ENCODE measurements at places on chromosomes 2 and 18.

GRCh38 chr2:157789256-157789655 lies 86.9 kb downstream of the ACVR1 start:
- DNase-seq, result no peak

GRCh38 chr2:152349416-152349815 lies 14.4 kb downstream of the FMNL2 start:
- DNase-seq, result no peak

- DNase-seq, result no peak
Measured at GRCh38 chr18:58838165-58838860, 26.4 kb upstream of the ZNF532 start.

- no peak for DNase-seq
Measured at GRCh38 chr18:41966943-41967342, 11.9 kb downstream of the PIK3C3 start.

- DNase-seq, result no peak
Measured at GRCh38 chr2:103346780-103347179, 584.9 kb downstream of the TMEM182 start.

DNA sequence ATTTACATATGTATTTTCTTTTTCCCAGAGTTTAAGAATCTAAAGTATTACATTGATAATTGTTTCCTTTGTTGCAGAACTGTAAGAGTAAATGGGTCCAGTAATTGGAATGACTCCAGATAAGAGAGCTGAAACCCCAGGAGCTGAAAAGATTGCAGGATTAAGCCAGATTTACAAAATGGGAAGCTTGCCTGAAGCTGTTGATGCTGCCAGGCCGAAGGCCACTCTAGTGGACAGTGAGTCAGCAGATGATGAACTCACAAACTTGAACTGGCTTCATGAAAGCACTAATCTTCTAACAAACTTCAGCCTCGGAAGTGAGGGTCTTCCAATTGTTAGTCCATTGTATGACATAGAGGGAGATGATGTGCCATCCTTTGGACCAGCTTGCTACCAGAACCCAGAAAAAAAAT lies 183.8 kb upstream of the STON1 start:
- no peak for DNase-seq

DNA sequence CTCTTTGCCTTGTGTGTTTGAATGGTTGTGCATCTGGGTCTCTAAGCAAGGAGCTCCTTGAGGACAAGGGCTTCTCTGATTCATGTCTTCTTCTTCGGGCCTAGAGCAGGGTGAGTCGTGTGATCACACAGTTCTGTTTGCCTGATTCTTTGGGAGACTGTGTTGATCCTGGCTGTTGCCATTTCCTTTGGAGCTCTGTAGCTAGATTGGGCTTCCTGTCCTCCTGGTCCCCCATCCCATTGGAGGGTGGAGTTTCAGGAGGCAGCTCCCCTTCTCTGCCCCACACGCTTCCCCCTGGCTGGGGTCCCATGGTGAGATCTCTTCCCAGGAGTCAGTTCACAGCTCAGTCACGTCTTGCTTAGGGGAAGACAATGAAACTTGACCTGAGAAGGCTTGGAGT lies 92.8 kb downstream of the TRIB2 start:
- no peak for DNase-seq

- peak; percentile 66 for DNase-seq
Measured at GRCh38 chr2:88671786-88672427, 19.6 kb upstream of the RPIA start.

GRCh38 chr18:63119647-63120046 lies 199.9 kb downstream of the BCL2 start:
- DNase-seq, result no peak

GRCh38 chr2:29014811-29015421 lies 33.8 kb downstream of the TOGARAM2 start:
- DNase-seq, result no peak

DNA sequence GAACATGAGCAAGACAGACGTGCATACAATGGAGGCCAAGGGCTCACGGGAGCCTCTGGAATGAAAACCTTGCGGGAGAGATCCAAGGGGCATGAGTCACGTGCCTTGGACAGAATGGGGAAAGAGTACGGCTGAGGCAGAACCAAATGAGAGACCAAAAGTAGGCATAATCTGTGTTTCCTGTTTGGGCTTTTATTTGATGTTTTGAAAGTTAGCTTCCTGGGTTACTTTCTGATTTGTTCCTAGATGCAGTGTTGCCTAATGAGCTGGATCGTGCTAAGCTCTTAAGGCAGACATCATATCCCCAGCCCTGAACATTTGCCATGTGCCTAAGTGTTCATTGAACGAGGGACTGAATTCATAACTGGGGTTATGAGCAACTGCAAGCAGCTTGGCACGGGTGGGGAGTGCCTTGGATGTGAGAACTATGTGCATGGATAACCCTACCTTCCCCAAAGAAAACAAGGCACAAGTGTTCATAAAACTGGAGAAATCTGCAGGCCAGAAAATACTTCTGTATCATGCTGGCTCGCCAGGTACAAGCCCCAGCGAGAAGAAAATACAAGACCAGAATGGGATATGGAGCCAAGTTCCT lies 60.3 kb upstream of the RPL31 start:
- DNase-seq, result no peak

GRCh38 chr2:101971836-101972235 lies 19.9 kb upstream of the IL1R2 start:
- no peak for DNase-seq

GRCh38 chr18:64720781-64721464 lies 572.0 kb upstream of the LINC00305 start:
- no peak for DNase-seq

- DNase-seq, result peak; percentile 78
Measured at GRCh38 chr2:241489733-241490680, 18.4 kb downstream of the STK25 start.

- DNase-seq, result no peak
Measured at GRCh38 chr18:62605685-62606084, 82.9 kb downstream of the ZCCHC2 start.

DNA sequence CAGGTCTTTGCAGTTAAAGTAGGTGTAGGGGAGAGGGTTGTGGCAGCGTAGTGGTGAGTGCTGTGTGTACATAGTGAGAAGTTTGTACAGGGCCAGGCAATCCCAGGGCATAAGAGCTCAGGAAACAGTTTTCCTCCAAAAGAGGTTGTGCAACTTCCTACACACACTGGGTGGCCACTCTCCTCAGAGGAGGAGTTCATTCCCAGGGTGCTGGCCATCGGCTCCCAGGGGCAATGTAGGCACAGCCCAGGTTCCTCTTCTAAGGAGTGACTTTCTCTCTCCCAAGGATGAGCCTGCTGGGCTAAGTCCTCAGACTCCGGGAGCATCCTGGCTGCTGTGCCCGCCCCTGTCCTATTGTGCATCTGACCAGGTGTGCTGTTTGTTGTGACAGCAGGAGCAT lies 3.0 kb downstream of the ACOXL start:
- no peak for DNase-seq

GRCh38 chr18:3885209-3885792 lies 435.3 kb downstream of the TGIF1 start:
- DNase-seq, result no peak

GRCh38 chr2:186460465-186460864 lies 25.6 kb upstream of the ZC3H15 start:
- DNase-seq, result no peak

GRCh38 chr2:20050646-20051531 lies 539 bp downstream of the LAPTM4A start:
- DNase-seq, result peak; percentile 65

- peak; percentile 42 for DNase-seq
Measured at GRCh38 chr2:112941753-112942653, 31.0 kb downstream of the IL37 start.

DNA sequence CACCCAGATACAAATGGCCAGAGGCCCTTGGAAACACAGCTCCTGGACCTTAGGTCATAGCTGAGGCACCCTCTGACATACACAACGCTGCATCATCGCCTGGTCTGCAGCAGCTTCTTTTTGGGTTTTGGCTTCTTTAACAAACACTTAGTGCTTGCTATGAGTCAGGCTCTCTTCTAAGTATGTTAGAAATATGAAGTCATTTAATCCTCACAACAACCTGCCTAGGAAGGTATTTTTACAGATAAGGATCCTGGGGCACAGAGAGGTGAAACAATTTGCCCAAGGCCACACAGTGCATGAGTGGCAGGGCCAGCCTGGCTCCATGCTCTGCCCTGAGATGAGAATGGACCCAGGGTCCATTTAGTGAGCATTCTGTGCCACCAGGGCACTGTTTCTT lies 96.6 kb downstream of the TMEM17 start:
- DNase-seq, result no peak

DNA sequence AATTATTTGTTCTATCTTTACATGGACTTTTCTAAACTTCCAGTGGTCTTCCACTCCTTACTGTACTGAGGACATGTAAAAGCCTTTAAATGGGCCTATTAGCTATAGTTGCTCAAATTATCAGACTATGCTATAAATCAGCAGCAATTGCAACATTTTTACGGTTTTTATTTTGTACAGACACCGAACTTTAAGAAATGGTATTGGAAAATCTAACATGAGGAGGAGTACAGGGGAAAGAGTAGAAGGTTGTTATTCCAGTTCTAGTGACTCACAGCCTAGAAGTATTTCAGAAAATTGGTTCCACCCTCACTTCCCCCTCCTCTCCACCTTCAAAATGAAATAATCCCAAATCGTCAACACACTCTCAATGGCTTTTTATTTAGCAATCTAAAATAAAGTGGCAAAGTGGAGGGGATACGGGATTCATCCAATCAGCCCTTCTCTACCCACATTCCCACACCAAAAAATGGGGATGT lies 1.1 kb downstream of the NCKAP1 start:
- peak; percentile 31 for DNase-seq

- no peak for DNase-seq
Measured at GRCh38 chr2:47510745-47511144, 107.8 kb downstream of the MSH2 start.

- DNase-seq, result no peak
Measured at GRCh38 chr2:176865336-176865735, 347.3 kb upstream of the HNRNPA3 start.

- no peak for DNase-seq
Measured at GRCh38 chr2:179170901-179171300, 93.7 kb downstream of the SESTD1 start.

- no peak for DNase-seq
Measured at GRCh38 chr2:55493220-55493619, 26.3 kb upstream of the CFAP36 start.

DNA sequence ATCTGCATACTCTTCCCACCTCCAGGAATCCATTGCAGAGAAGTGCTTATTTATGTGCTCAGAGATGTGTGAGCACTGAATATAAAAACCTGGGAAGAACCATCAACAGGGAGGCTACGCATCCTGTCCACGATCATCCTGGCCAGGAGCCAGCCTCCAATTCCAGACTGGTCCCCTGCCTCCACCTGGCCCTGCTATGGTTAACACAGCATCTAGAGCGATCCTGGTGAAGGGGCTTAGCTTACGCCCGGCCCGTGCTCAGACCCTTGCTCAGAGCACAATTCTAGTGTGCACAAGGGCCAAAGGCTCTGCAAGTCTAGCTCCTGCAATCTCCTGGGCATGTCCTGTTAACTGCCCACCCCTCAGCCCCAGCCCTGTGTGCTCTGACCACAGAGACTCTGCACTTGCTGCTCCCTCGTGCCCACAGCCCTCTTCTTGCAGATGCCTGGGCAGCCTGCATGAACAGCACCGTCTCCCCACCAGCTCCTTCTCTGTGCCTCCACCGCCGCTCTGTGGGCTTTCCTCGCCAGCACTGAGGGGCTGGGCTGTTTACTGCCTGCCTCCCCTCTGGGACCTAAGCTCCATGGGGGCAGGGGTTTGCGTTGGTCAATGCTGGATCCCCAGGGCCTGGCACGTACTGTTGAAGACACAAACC lies 6.5 kb downstream of the PER2 start:
- DNase-seq, result no peak

DNA sequence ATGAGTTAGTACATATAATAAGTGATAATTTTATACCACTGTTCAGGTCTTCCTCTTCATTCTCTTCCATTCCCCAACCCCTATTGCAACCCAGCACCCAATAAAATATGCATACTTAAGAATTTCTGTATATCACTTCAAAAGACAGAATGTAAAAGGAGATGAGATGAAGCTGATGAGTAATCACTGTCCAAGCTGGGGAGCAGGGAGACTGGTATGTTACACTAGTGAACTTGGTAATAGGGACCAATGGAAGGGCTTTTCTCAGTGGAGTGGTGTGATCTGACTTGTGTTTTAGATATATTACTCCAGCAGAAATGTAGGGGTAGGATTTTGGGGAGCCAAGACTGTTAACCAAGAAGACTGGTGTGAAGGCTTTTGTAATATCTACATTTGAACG lies 18.0 kb upstream of the ARHGAP28 start:
- DNase-seq, result no peak

GRCh38 chr2:20676353-20677215 lies 9.6 kb downstream of the GDF7 start:
- DNase-seq, result no peak

GRCh38 chr2:225337183-225337582 lies 62.3 kb upstream of the NYAP2 start:
- DNase-seq, result no peak

- DNase-seq, result no peak
Measured at GRCh38 chr2:73998933-73999332, 14.2 kb downstream of the TET3 start.

DNA sequence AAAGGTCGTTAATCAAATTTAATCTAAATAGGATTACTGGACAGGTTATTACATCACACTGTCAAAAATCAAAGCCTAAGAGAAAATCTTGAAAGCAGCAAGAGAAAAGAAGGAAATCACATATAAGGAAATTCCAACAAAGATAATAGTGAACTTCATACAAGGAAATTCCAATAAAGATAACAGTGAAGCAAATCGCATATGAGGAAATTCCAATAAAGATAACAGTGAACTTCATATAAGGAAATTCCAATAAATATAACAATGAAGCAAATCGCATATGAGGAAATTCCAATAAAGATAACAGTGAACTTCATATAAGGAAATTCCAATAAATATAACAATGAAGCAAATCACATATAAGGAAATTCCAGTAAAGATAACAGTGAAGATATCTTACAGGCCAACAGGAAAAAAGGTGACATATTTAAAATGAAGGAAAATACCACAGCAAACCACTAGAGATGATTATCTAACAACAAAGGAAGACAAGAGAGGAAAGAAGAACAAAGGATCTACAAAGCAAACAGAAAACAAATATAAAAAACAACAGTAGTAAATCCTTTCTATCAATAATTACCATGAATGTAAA lies 787.7 kb downstream of the CCDC85A start:
- DNase-seq, result no peak

DNA sequence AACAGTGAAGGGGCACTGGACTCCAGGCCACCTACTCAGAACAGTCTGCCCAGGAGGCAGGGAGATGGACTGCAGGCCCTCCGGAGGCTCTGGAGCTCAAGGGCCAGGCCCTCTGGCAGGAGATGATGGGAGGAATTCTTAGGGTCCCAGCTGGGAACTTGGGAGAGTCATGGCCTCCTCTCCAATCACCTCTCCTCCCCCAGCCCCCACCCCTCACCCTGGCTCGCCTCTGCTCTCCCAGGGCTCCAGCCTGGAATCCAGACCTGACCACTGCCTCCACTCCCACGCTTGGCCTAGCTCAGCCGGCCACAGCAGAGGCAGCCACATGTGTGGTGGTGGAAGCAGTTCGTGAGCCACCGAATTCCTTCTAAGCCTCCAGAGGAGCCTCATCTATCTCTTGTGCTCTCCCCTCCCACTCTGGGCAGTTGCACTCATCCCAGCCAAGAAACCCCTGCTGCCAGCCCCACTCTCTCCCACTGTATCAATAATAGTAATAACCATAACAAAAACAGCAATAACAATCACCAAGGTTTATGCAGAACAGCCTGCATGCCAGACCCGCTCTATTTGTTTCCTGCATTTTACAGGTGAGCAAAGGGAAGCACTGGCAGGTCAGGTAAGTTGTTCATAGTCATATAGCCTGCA lies 67.4 kb downstream of the TNS1 start:
- DNase-seq, result no peak

GRCh38 chr18:74689251-74689650 lies 91.6 kb downstream of the ZNF407 start:
- DNase-seq, result no peak

GRCh38 chr18:78586586-78586985 lies 393.0 kb upstream of the SALL3 start:
- no peak for DNase-seq

Data from hematopoietic multipotent progenitor cell treated with erythropoietin and hydrocortisone succinate and interleukin-3 and kit ligand, for 17 days (in vitro differentiated cells).